Common myeloid progenitor, CD34-positive (primary cell): ENCODE measurements at places on chromosomes 11 and 22.

DNA sequence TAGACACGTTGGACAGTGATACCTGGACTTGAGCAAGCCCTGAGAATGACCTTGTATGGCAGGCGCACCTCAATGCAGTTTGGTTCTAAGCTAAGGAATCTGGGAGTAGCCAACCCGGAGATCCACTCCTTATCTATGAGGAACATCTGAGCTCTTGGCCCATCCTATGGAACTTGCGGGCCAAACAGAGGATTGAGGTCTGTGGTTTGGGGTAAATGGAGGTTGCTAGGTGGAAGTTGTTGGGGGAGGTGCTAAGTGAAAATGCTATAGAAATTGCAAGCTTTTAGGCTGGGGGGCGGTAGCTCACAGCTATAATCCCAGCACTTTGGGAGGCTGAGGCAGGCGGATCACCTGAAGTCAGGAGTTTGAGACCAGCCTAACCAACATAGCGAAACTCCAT, 8.9 kb downstream of the GDPD5 start:
- DNase-seq = no peak

- no peak for DNase-seq
Measured at GRCh38 chr11:16874275-16874975, 136.0 kb downstream of the C11orf58 start.

- peak; percentile 90 for DNase-seq
Measured at GRCh38 chr22:38214302-38215056, 12.7 kb downstream of the MAFF start.

DNA sequence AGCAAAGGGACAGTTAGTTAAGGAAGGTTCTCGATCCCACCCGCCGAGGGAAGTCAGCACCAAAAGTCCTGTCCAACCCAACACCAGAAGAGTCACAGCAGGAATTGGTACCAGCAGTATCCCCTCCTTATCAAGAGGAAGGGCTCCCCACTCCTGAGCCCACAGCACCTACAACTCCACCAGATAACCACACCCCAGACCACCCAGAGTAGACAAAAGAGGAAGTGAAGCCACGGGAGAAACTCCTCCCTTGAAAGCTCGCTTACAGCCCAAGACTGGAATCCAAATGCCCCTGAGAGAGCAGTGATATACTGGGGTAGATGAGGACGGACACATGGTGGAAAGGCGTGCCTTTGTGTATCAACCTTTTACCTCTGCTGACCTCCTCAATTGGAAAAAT, 7.3 kb upstream of the CD5 start:
- peak; percentile 66 for DNase-seq

DNA sequence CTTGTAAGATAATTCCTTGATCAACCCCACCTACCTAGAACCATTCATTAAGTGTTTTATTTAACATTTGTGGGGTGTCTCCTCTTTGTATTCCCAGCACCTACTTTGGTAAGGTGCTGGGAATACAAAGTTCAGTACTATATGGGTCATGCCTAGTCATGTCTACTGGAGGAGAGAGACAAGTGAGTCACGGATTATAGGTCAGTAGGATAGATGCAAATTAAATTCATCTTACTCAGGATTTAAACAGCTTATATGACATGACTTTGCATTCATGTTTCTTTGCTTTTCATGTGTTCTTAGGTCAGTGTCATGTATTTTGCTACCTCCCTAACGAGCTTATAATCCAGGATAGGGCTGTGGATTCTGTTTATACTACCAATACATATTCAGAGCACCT, 3.4 kb upstream of the FADS1 start:
- no peak for DNase-seq

GRCh38 chr11:587978-588380, 11.7 kb downstream of the PHRF1 start:
- DNase-seq = peak; percentile 61

GRCh38 chr22:37165066-37165465, 15.3 kb upstream of the IL2RB start:
- DNase-seq = no peak

DNA sequence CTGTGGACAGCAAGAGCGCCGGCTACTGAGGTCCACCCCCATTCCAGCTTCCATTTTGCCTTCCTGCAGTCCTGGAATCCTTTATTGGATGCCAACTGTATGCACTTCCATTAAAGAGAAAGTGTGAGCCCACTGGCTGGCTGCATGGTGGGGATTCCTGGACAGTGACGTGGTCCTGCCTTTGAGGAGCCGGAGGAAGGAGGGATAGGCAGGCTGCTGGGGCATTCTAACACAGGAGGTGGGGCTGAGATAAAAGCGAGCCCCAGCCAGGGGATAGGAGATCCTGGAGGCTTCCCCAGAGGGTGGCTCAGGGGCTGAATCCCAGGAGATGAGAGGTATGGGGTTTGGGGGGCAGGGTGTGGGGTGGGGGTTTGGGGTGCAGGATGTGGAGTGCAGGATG, 984.7 kb downstream of the BRD1 start:
- DNase-seq = no peak

DNA sequence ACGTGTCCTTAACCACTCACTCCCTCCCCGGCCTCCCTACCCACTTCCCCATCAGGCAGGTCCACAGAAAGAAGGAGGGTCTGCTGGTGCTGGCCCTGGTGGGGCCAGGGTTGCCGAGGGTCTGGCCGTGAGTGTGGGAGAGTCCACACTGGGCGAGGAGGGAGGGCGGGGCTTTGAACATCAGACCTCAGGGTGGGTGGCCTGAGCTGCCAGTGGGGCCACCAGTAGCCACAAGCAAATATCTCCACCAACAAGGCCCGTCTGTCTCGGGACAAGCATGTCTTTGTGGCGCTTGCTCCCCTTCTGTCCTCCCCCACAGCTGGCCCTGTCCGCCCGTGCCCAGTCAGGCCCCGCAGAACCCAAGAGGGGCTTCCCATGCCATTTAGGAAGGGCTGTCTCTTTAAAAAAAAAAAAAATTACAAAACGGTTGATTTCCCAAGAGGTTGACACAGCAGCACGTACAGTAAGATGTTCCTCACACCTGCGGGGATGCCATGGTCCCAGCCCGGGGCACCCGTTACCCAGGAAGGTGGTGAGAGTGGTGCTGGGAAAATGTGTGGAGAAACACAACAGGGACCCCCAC, 17.7 kb upstream of the TALDO1 start:
- no peak for DNase-seq

DNA sequence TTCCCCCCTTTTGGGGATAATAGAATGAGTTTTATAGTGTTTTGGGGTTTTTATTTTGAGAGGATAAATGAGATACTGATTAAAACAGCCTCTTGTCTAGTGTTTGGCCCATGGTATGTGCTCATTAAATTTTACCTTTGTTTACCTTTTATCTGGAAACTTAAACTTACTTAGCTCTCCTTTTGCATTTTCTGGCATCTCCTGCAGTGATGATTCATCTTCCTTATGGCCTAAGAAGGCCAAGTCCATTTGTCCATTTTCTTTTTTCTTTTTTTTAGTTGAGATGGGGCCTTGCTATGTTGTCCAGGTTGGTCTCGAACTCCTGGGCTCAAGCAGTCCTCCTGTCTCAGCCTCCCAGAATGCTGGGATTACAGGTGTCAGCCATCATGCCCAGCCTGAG, 156.3 kb downstream of the COMMD9 start:
- no peak for DNase-seq

DNA sequence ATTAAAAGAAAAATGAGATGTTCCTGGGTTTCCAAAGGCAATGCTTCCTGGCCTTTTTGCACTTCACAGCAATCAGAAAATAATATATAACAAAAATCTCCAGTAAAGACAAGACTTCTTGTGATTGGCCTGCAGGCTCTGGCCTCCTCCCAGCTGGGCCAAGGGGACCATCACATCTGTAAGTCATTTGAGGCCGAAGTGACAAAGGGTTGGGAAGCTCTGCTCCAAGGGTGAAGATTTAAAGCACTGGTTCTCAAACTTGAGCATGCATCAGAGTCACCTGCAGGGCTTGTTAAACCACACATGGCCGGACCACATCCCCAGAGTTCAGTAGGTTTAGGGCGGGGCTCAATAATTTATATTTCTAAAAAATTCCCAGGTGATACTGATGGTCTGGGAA, 32.1 kb downstream of the ARFGAP2 start:
- DNase-seq = no peak

GRCh38 chr11:63961608-63962412, 12.6 kb upstream of the COX8A start:
- DNase-seq = no peak

GRCh38 chr11:64362339-64362738, 3.4 kb downstream of the RPS6KA4 start:
- no peak for DNase-seq

DNA sequence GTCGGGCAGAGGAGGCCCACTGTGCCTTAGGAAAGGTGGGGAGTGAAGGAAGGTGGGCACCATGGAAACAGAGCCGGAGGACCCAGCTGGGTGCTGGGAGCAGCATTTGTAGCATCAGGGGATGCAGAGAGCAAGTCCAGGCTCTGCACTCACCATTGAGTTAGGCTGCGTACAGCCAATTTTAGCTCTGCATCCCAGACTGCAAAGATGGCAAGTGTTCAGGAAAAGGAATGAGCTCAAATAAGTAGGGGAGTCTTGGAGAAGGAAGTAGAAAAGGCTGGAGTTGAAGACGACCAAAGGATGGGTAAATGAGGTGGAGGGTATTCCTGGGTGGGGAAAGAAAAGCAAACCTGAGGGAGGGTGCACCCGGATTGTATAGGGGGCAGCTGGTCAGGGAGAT, 31.6 kb upstream of the ETS1 start:
- DNase-seq = no peak

- DNase-seq = no peak
Measured at GRCh38 chr11:117900720-117901440, 24.4 kb upstream of the FXYD6 start.

DNA sequence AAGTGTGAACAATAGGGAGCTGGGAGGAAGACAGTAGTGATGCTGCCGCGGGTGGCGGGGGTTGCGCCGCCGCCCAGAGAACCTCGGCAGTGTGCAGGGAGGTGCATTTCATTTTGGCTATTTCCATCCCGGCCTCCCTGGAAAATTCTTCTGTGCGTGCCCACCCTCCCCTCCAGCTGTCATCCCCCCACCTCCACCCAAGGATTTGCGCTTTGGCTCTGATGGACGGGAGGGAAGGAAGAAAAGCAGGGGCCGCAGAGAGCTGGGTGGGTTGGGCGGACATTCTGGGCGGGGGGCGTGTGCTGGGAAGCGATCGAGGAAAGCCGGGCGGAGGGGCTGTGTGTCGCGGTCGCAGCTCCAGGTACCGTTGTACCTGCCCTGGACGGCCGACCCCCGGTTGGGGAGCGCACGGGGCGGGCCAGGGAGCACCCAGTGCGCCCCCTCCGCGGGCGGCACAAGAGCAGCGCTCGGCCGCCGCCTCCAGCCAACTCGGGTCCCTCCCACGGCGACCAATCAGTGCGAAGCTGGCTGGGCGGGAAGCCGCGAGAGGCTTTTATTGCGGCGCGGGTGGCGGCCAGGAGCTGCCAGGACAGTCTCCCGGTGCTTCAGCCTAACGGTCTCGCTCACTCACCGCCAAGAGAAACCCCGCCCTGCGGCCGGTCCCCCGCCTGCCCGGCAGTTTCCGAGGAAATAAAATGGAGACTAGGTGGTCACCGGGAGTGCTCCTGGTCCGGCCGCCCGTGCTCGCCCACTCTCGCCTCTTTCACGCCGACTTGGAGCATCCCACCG, 1.6 kb downstream of the NCAM1 start:
- DNase-seq = no peak

DNA sequence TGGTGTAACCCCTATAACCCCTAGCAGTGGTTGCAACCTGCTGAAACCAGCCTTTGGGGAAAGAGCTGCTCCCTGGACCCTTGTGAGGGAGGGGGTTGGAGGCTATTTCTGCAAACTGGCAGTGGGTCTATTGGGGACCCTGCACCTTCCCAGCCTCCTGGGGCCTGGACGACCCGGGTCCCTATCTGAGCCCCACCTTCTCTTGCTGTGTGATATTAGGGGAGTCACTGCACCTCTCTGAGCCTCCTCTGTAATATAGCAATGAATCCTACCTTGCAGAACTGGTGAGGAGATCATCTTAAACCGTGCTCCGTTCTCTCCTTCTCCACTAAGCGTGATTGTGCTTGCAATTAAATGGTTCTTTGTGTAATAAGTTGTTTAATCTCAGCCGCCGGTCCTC, 24.0 kb upstream of the MPPED1 start:
- no peak for DNase-seq

- DNase-seq = peak; percentile 94
Measured at GRCh38 chr22:36365020-36365411, 22.8 kb downstream of the MYH9 start.

GRCh38 chr11:98871690-98872089, 149.1 kb upstream of the CNTN5 start:
- no peak for DNase-seq

DNA sequence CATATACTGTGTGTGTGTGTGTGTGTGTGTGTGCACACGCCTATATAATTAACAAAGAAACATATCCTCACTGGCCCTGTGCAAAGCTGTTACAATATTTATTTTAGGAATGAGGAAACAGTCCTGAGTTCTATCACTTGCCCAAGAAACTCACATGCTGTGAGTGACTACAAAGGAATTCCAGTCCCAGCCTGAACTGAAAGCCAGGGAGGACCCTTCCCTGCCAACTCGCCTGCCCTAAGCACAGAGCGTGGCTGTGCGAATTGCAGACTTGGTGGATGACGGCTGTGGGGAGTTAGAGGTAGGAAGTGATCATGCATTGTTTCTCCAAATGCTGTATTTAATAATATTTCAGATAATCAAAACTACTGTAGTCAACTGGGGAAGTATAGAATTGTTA, 26.4 kb upstream of the CD5 start:
- no peak for DNase-seq

- no peak for DNase-seq
Measured at GRCh38 chr11:9214765-9215164, 50.4 kb downstream of the DENND5A start.

GRCh38 chr11:68694431-68695297, 10.3 kb downstream of the GAL start:
- DNase-seq = no peak
